ENCODE measurements at places on chromosomes 5 and 9.

DNA sequence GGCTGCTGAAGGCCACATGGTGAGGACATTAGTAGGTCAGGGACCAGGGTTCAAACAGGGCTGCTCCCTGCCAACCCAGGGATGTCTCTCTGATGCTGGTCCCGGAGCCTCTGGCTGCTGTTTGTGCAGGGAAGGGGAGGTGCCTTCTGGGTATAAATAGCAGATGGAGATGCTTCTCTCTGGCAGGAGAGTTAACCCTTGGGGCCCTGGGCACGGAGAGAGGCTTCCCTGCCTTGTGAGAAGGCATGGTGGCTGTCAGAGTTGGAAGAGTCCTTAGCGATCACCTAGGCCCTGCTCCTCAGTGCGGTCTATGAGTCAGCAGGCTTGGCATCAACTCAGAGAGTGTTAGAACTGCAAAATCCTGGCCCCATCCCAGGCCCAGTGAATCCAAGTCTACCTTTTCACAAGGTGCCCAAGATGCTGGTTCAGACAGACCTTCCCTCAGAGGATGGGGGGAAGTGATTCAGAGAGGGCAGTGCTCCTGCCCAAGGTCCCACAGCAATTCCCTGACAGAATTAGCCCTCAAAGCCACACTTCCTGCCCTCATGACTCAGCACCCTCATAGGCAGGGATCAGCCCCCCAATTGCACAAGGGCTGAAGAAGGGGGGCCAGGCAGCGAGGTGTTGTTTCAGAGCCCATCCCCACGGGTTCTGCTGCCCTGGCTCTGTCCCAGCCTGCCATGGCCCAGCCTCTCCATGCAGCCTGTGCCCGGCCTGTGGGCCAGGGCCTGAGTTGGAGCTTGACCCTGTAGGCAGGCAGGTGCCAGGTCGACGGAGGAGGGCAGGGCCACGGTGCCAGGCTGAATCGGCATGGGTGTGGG is 25.6 kb downstream of the CAMK2A start:
- no peak for DNase-seq

- no peak for DNase-seq
Observed at GRCh38 chr9:115063058-115063845, 54.7 kb downstream of the TNC start.

- no peak for DNase-seq
Observed at GRCh38 chr9:19049917-19050636, 850 bp downstream of the RRAGA start.

GRCh38 chr5:108810717-108811116 is 63.0 kb downstream of the FER start:
- no peak for DNase-seq

GRCh38 chr5:151557466-151557865 is 33.7 kb downstream of the FAT2 start:
- no peak for DNase-seq
